ACHN (cell line): ENCODE measurements at places on chromosomes 2 and 18.

GRCh38 chr2:86337244-86337835 lies at the start of gene REEP1:
Gene REEP1 (minus strand): TSS chr2:86337626. CDS start chr2:86337510, 116 bp downstream.
- DNase-seq: peak; percentile 13

DNA sequence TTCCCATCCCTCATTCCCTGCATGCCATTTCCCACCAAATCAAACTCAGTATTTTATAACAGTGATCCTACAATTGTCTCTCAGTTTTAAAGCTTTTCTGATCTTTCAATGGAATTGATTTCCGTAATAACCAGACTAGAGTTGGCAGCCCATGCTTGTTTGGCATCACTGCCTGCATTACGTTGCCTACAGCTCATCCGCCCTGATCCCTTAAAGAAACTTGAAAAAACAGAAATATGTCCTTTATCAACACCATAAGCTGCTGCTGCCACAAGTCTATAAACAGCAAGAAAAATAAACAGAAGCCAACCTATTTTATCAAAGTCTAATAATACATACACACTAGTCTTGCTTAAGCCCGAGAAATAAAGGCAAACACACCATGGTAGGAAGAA lies 331.0 kb downstream of the METTL4 start:
- DNase-seq: no peak

DNA sequence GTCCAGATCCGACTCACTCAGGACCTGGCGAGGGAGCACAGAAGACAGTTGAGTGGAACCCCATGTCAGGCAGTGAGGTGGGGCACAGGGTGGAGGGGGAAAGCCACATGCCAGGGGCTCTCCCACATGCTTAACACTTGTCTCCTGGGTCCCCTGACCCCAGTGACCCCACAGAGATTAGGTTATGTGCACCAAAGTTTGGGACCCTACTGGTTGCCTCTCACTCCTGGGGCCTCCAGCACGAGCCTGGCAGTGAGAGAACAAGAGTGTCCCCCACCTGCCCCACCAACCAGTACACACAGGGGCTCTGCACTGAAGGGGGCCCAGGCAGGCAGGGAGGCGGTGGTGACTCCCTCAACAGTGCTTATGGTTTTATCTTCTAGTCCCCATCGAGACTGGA lies 58.3 kb downstream of the CIB4 start:
- no peak for DNase-seq

DNA sequence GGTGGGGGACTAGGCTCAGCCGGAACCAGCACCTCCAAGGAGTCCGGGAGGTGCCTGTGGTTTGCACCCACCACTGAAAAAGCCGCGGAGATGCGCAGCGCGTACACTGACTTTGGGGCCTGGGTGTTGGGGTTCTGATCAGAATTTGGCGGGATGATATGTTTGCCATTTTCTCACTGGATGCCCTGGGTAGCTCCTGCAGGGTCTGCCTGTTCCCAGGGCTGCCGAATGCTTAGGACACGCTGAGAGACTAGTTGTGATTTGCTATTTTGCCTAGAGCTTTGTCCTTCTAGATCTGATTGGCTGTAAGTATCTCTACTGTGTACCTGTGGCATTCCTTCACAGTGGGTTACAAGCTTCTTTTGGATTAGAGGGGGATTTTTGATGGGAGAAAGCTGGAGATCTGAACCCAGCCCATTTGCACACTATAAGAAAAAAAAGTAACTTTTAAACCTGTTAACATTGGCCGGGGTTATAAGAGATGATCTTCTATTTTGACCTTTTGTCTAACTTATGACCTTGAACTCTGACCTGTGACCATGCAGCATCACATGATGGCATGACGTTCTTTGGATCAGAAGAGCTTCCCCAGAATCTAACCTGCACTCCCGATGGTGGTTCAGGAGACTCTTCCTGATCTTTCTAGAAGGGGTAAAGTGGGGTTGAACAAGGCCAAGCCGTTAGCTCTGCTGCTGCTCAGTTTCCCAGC lies 1.6 kb downstream of the KCNE4 start:
- no peak for DNase-seq

GRCh38 chr2:125280265-125280664 lies 1255.2 kb downstream of the CNTNAP5 start:
- DNase-seq: no peak

- no peak for DNase-seq
These were observed 216.6 kb downstream of the RTP5 start for GRCh38 chr2:242085941-242086621.

DNA sequence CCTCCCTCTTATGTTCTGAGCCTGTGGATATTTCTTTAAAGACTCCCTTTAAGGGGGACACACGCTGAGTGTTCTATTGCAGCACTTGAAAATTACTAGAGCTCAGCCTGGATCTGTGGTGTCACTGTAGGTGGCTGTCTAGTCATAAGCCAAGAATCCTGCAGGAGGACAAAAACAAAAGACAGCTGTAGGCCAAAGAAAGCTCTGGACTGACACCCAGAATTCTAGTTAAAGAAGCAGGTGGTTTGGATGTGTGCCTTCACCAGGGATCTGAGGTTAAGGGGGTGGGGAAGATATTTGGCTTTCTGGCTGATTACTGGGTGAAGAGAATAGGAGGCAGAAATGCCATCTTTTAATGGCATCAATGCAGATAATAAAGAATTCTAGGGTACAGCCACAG lies 842.5 kb upstream of the NXPH2 start:
- no peak for DNase-seq

GRCh38 chr2:74930811-74931486 lies 27.5 kb upstream of the POLE4 start:
- DNase-seq: no peak

- DNase-seq: no peak
These were observed 38.0 kb downstream of the KCTD1 start for GRCh38 chr18:26510337-26510736.

DNA sequence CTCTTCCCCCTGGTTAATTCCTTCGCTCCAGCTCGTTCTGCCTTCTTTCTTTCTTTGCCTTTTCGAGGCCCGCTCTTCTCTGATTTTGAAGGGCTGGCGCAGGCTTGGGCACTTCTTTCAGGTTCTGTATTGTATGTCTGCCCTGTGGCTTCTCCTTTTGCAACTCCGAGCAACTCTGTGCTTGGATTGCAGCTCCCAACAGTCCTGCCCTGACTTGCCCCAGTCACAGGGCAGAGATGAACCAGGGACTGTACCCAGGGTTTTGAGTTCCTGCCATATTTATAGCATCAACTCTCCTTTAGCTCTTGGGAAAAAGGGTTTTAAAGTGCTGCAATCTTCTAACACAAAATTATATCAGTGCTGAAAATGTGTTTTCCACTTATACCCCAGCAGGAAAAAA lies 31.1 kb upstream of the CD8A start:
- DNase-seq: no peak

GRCh38 chr18:37330173-37330572 lies 235.4 kb downstream of the CELF4 start:
- no peak for DNase-seq

- DNase-seq: peak; percentile 29
These were observed 43.4 kb upstream of the HAAO start for GRCh38 chr2:42835577-42836371.

- no peak for DNase-seq
These were observed 291.8 kb downstream of the ICOS start for GRCh38 chr2:204228169-204228886.

DNA sequence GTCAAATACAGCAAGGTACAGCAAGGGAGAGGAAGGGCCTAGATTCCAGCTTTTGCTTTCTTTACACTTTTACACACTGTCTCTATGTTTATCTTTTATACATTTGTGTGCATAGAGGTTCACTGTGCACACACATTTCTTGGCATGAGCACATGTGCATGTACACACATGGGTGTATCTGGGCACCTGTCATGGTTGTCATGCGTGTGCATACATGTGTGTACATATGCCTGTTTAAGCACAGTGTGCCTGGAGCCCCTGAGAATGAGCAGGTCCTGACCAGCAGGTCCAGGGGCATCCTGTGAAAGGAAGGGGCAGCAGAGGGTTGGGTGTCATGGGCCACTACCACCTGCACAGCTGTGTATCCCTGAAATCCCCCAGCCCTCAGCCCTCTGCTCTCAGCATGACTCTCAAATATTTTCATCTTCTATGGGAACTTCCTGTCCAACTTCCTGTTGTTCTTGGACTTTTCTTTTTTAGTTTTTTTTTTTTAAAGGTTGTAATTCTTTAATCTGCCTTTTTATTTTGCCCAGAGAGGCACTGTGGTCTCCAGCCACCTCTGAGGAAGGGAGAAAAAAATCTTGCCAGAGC lies 97.0 kb upstream of the EPAS1 start:
- DNase-seq: no peak

DNA sequence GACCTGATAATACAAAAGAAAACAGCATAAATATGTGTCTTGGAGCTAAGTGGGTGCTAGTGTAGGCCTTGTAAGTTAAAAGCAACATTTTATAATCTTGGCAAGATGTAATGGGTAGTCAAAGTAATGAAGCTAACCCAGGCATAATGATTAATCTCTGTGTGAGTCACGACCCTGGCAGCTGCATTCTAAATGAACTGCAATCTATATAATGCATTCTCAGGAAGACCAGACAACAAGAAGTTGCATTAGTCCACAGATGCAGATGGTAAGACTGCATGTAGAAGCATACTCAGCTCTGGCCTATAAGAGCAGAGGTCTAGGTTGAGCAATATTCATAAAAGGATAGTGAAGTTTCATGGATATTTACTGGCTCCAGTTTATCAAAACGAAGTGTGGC lies 85.6 kb upstream of the ETAA1 start:
- DNase-seq: peak; percentile 50

DNA sequence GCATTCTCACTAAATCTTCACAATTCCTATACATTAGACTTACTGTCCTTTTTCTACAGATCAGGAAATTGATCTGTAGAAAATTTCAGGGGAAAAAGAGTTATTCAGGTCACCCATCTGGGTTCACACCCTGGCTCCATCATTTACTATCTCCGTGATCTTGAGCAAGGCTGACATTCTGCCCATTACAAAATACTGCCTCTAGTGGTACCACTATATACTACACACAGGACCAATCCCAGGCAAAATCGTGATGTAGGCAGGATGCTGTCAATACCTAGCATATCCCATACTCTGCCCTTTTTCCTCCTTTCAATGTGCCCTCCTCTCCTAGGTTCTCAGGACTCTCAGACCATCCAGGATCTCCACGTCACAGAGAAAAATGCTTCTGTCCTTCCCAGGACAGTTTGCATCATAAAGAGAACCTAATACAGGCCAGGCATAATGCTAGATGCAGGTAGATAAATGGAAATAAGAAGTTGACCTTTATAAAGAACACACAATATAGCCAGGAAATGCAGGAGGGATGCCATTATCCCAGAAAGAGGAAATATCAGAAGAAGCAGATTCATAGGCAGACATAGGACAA lies 101.9 kb downstream of the CDH20 start:
- peak; percentile 30 for DNase-seq

DNA sequence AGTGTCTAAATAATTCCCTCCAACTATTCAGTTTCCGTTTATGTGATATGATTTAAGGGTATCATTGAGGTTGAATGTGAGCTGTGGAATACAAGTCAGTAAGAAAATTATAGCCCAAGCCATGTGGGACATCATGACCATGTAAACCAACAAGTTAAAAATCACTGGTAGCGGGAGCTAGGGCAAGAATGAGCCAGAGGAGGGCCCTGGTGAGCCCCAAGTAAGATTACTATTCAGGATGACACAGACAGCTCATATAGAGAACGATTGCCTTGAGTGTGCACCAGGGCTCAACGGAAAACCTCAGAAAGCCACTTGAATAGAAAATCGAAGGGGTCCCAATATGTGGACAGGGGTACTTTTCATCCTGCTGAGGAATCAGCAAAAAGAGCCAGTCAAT lies 87.8 kb upstream of the RBMS1 start:
- DNase-seq: no peak

DNA sequence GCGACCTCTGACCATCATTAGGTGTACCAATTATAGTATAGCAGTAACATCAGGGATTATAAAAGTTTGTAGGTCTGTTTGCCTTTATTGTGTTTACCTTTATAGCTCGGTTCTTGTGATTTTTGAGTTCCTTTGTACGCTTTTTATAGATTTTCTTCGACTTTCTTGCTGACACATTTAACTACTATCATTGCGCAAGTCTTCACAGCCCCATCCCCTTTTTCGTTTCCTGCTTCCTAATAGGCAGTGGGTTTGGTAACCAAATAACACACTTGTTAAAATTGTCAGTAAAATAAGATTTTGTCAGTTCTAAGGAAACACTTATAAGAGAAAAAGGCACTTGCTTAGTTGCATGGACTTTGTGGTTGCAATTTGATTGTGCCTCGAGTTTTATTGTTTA lies 541.5 kb downstream of the LRP1B start:
- DNase-seq: no peak

DNA sequence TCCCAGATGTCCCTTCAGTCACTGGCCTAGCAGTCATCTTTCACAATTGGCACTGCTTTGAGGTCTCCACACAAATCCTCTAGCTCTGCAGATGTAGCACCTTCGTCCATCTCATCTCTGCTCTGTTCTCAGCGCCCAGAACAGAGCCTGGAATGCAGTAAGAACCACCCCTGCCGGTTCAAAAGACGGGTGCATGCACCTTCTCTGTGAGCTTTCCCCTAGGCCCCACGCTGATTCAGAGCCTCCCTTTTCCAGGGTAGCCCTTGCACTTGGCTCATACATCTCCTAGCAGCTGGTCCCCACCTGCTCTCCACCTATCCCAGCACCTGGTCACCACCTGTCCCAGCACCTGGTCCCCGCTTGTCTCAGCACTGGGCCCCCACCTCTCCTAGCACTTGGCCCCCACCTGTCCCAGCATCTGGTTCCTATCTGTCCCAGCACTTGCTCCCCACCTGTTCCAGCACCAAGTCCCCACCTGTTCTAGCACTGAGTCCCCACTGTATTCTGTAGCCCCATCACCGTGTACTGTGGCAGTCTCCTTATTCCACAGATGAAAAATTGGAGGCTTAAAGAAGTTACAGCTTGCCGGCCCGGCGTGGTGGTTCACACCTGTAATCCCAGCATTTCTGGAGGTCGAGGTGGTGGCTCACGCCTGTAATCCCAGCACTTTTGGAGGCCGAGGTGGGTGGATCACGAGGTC lies 4.7 kb upstream of the KCNF1 start:
- DNase-seq: no peak

DNA sequence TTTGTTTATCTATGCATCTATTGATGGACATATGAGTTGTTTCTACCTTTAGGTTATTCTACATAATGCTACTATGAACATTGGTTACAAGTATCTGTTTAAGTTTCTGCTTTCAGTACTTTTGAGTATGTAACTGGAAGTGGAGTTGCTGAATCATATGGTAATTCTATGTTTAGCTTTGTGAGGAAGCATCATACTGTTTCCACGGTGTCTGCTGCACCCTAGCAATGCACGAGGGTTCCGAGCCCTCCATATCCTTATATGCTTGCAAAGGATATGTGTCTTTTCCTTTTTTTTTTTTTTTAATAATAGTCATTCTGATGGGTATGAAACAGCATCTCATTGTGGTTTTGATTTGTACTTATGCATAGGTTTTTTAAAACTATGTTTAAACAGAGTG lies 83.7 kb downstream of the FMNL2 start:
- no peak for DNase-seq

GRCh38 chr2:238790126-238790832 lies 57.6 kb upstream of the TWIST2 start:
- DNase-seq: no peak
